ENCODE measurements at places on chromosomes 2 and 18. TPM values are rescaled to one million over a fixed set of nuclear protein-coding genes. Genes with fewer than 3 reads are reported as not detected.

- no peak overlapping the region for H3K27ac ChIP-seq
- H3K27me3 ChIP-seq = peaks cover 87% of the 10 kb centered on the region
- no peak overlapping the region for H3K4me3 ChIP-seq
- no peaks in the 10 kb centered on the region for H3K4me1 ChIP-seq
Observed at GRCh38 chr18:57352761-57353136, 392 bp downstream of the ST8SIA3 start.

- H3K36me3 ChIP-seq = no peaks in the 10 kb centered on the region
- peaks cover 28% of the 10 kb centered on the region for H3K27me3 ChIP-seq
- H3K27ac ChIP-seq = no peak overlapping the region
- H3K4me1 ChIP-seq = no peaks in the 10 kb centered on the region
- no peak for DNase-seq
- no peak overlapping the region for H3K4me3 ChIP-seq
Observed at GRCh38 chr2:109098251-109098920, 30.6 kb upstream of the SH3RF3 start.

DNA sequence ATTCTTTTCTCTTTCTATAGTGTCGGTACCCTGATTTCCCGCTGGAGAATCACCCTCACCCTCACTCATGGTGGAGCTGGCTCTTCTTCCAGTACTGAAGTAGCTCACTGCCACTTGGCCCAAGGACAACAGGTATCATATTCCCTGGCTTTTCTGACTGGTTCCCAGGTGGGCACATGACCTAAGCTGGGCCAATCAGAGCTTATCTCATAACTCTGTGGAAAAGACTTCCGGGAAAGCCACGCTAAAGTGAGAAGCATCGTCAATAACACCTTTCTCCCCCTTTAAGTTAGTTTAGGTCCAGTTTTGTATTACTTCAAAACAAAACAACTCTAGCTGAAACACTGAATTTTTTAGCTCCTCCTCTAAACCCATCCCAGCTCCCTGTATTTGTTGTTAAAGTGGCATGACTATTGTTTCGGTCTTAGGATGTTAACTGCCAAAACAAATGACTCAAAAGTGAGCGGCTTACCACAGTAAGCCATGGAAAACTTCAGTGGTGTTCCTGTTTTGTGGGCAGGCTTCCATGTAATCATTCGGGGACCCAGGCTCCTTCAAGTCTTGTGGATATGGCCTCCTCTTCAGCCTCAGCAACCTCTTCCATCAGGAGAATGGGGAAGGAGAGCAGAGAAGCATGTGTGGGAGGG, 137.4 kb upstream of the DLX2 start:
- peaks cover 38% of the 10 kb centered on the region for H3K27me3 ChIP-seq
- H3K36me3 ChIP-seq = no peaks in the 10 kb centered on the region
- peaks cover 14% of the 10 kb centered on the region for H3K4me1 ChIP-seq
- no peak overlapping the region for H3K27ac ChIP-seq
- no peak overlapping the region for H3K4me3 ChIP-seq

DNA sequence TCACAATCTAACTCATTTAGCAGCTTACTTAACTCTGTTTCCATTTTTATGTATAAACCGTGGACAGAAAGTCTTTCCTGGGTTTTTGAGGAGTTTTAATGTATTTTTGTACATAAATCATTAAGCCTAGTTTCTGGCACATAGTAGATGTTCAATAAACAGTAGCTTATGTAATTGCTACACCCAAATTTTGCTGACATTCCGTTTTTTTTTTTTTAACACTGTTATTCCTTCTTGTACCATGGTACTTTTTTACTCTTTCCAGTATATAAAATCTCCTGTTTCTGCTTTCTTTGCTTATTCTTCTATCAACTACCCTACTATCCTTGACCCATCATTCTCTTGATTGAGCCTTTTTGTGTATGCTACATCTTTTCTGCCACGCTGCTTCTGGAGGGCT, 1151.3 kb upstream of the CRIM1 start:
- H3K27ac ChIP-seq = no peak overlapping the region
- DNase-seq = no peak
- no peaks in the 10 kb centered on the region for H3K36me3 ChIP-seq
- H3K4me1 ChIP-seq = no peaks in the 10 kb centered on the region
- H3K4me3 ChIP-seq = no peak overlapping the region

GRCh38 chr18:7953095-7953958, 386.2 kb downstream of the PTPRM start:
- DNase-seq = no peak
- no peak overlapping the region for H3K27ac ChIP-seq
- no peak overlapping the region for H3K4me3 ChIP-seq
- no peaks in the 10 kb centered on the region for H3K36me3 ChIP-seq

DNA sequence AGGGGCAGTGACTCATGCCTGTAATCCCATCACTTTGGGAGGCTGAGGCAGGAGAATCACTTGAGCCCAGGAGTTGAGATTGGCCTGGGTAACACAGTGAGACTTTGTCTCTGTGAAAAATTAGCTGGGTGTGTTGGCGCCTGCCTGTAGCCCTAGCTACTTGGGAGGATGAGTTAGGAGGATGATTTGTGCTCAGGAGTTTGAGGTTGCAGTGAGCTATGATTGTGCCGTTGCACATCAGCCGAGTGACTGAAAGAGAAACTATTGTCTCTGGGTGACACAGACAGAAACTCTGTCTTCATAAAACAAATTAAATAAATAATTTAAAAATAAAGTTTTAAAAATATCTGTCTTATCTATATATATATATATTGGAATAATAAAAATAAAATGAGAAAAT, 1844.6 kb upstream of the PIK3C3 start:
- H3K36me3 ChIP-seq = no peaks in the 10 kb centered on the region
- no peak overlapping the region for H3K27ac ChIP-seq
- H3K27me3 ChIP-seq = no peaks in the 10 kb centered on the region
- no peak for DNase-seq
- H3K4me3 ChIP-seq = no peak overlapping the region
- no peaks in the 10 kb centered on the region for H3K4me1 ChIP-seq

- no peaks in the 10 kb centered on the region for H3K36me3 ChIP-seq
- no peaks in the 10 kb centered on the region for H3K27me3 ChIP-seq
- peak; percentile 48 for DNase-seq
- peaks cover 50% of the 10 kb centered on the region for H3K4me1 ChIP-seq
- H3K27ac ChIP-seq = no peak overlapping the region
Observed at GRCh38 chr18:32373995-32374394, 96.7 kb downstream of the GAREM1 start.

DNA sequence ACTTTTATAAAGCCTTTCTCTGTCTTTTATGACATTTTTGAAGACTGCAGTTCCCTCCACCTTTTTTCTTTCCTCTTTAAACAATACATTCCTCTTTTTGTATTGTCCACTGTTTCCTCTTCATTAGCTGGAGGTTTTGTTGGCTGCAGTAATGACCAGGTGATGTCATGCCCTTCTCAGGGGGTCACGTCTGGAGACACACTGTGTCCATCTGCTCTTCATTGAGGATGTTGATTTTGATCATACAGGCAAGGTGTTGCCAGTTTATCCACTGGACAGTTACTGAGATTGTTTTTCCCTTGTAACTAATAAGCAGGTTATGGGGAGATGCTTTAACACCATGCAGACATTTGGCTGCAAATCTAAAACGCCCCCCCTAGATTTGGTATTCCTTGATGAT, 19.8 kb downstream of the ZNF407 start:
- peaks cover 5% of the 10 kb centered on the region for H3K4me1 ChIP-seq
- no peak for DNase-seq
- H3K27me3 ChIP-seq = no peaks in the 10 kb centered on the region
- H3K36me3 ChIP-seq = no peaks in the 10 kb centered on the region
- no peak overlapping the region for H3K27ac ChIP-seq

DNA sequence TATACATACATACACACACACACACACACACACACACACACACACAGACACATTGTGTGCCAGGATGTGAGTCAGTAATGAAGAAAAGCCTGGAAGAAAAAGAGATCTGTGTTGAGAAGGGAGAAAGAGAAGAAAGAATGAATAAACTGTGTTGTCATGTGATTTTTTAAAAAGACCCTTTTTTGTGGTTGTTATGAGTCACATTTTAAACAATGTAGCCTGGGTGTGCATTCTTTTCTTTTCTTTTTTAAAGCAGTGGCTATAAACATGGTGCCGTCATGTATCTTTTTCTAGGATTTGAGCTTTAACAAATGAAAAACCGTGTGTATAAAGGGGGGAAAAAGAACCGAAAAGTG, 87.2 kb downstream of the NRP2 start:
- no peaks in the 10 kb centered on the region for H3K36me3 ChIP-seq
- H3K4me1 ChIP-seq = peaks cover 9% of the 10 kb centered on the region
- no peak overlapping the region for H3K4me3 ChIP-seq
- no peaks in the 10 kb centered on the region for H3K27me3 ChIP-seq
- no peak overlapping the region for H3K27ac ChIP-seq
- no peak for DNase-seq

The TWSG1 gene
- 7.4 TPM for total RNA-seq

The ZC3H8 gene
- 11.7 TPM for total RNA-seq

The UPP2 gene
- not detected for total RNA-seq

The TLX2 gene
- total RNA-seq = not detected
